ENCODE measurements at places on chromosomes 3 and 15.

GRCh38 chr15:80151148-80151547 is 1.7 kb upstream of the FAH start:
- H3K4me3 ChIP-seq, result no peak overlapping the region
- no peak for DNase-seq
- no peak overlapping the region for H3K27ac ChIP-seq
- no peaks in the 10 kb centered on the region for H3K36me3 ChIP-seq

DNA sequence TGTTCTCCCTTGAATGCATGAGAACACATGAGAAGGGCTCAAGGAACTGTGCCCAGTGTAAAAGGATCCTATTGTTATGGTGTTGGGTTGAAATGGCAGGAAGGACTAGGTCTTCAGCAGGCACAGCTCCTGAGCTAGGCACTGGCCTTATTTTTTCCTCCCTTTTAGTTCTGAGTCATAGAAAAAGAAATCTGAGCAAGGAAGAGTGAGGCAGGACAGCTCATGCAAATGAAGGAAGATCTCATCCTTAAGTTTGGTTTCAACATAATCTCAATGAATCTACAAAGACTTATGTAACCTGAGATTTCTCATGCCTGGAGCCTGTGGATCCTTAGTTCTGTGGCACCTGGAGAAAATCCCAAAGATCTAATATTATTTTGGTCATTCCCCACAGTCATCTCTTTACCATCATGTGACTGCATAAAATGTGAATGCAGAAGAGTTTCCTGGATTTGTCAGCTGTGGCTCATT is 188.6 kb upstream of the TBL1XR1 start:
- no peak overlapping the region for H3K27ac ChIP-seq
- H3K36me3 ChIP-seq, result no peaks in the 10 kb centered on the region
- no peak overlapping the region for H3K4me3 ChIP-seq
- no peaks in the 10 kb centered on the region for H3K27me3 ChIP-seq

DNA sequence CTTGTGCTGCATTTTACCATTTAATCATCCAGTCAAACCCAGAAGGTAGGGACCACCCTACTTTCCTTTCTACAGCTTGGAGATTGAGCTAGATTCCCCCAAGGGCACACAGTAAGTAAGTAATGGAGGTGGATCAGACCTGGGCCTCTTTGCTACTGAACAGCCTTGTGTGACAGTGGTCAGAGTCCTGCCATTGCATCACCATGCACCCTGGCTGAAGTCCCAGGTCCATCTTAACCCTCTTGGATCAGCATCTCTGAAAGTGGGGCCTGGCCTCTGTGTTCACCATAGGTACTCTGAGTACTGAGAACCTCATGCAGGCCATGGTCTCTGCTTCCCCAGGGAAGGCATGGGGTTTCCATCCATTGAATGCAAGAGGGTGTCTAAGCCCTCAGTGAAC is 34.5 kb upstream of the ATP10A start:
- H3K27ac ChIP-seq, result no peak overlapping the region
- no peak for DNase-seq
- H3K27me3 ChIP-seq, result no peaks in the 10 kb centered on the region
- H3K36me3 ChIP-seq, result no peaks in the 10 kb centered on the region
- no peak overlapping the region for H3K4me3 ChIP-seq

DNA sequence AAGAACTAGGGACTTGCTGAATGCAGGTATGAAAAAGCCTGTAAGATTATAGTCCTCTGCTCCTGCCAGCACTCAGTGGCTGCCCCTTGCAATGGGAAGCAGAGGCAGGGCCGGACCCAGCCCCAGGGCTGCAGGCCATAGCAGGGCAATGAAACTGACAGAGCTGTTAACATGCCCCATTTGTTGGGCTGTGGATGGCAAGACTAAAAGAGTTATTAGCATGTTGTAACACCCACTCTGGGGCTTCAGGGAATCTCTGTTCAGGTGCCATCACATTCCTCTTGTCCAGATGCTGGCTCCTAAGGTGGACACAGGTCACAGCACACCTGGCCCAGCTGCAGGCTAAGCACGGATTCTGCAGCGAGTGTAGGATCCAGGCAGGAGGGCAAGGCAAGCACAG is 7.4 kb upstream of the OR5H2 start:
- no peak overlapping the region for H3K27ac ChIP-seq
- no peaks in the 10 kb centered on the region for H3K36me3 ChIP-seq
- H3K4me3 ChIP-seq, result no peak overlapping the region
- no peaks in the 10 kb centered on the region for H3K4me1 ChIP-seq

GRCh38 chr3:57078635-57079473 is 18.4 kb downstream of the SPATA12 start:
- H3K4me3 ChIP-seq, result peak overlapping the region; percentile 60
- no peaks in the 10 kb centered on the region for H3K36me3 ChIP-seq
- no peaks in the 10 kb centered on the region for H3K27me3 ChIP-seq
- peak overlapping the region; percentile 77 for H3K27ac ChIP-seq
- DNase-seq, result peak; percentile 48
- H3K4me1 ChIP-seq, result peaks cover 2% of the 10 kb centered on the region

DNA sequence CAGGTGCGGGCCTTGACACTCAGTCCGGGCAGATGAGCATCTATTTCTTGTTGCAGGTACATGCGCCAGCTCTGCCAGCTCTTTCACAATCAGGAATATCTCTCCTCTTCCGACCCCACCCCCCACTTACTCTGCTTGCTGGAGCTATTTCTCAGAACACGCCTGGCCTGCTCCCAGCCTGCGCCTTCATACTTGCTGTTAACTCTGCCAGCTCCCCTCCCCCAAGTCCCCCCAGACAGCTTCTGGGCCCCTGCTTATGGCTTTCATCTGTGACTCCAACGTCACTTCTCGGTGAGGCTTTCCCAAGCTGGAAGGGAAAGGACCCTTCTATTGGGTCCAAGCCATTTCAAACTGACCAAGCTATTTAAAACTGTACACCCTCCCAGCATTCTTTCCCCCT is 15.2 kb downstream of the MAGEF1 start:
- H3K4me3 ChIP-seq, result no peak overlapping the region
- H3K27ac ChIP-seq, result no peak overlapping the region
- H3K36me3 ChIP-seq, result no peaks in the 10 kb centered on the region
- peak; percentile 22 for DNase-seq

- H3K27ac ChIP-seq, result no peak overlapping the region
- no peaks in the 10 kb centered on the region for H3K36me3 ChIP-seq
- no peaks in the 10 kb centered on the region for H3K27me3 ChIP-seq
- no peak overlapping the region for H3K4me3 ChIP-seq
Measured at GRCh38 chr15:27495963-27496459, 525.0 kb downstream of the GABRG3 start.

DNA sequence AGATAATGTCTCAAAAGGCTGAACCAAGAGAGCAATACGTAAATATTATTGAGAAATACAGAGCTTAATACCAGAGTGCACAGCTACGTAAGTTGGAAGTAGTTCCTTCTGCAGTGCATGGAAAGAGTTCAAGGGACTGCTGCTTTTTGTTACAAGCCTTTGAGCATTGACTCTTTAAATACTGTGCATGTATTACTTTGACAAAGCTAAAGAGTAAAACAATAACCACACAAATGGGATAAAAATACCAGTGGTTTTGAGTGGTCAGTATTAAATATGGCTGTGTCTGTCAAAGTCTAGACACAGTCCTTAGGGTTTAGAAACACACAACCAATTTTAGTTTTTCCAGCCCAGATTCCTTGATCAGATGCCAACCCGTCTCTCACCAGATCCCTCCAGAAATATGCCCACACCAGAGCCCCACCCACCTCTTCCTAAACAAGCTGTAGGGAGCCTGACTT is 62.1 kb downstream of the SSR3 start:
- no peak overlapping the region for H3K4me3 ChIP-seq
- H3K27me3 ChIP-seq, result no peaks in the 10 kb centered on the region
- no peaks in the 10 kb centered on the region for H3K4me1 ChIP-seq

DNA sequence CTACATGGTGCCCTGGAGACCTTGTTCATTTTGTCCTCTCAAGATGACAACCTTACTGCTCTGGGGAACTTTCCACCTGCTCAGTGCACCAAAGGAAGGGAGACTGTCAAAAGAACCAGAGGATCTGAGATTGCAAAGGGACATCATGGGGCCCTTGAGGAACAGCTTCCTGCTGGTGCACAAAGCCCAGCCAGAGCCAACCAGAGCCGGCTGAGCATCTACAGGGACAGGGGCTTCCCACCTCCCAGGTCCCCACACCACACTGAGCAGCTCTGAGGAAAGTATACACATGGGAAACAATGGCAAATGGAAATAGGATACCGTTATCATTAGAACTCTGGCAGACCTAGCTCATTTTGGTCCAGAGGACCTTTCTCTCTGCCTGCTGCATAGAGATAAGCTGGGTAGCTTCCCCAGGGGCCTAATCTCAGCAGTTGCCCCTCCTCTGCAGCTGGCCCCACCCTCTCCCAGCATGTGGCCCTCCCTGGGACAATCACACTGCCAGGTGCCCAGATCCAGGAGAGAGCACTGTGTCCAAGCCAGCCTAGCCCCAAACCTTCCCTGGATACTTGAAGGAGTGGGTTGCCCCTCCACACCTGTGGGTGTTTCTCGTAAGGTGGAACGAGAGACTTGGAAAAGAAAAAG is 123.4 kb upstream of the PRR20G start:
- H3K4me1 ChIP-seq, result no peaks in the 10 kb centered on the region
- DNase-seq, result no peak
- no peaks in the 10 kb centered on the region for H3K27me3 ChIP-seq
- no peaks in the 10 kb centered on the region for H3K36me3 ChIP-seq

GRCh38 chr3:172167892-172168648 is 128.7 kb downstream of the FNDC3B start:
- no peaks in the 10 kb centered on the region for H3K27me3 ChIP-seq
- H3K4me1 ChIP-seq, result peaks cover 10% of the 10 kb centered on the region

DNA sequence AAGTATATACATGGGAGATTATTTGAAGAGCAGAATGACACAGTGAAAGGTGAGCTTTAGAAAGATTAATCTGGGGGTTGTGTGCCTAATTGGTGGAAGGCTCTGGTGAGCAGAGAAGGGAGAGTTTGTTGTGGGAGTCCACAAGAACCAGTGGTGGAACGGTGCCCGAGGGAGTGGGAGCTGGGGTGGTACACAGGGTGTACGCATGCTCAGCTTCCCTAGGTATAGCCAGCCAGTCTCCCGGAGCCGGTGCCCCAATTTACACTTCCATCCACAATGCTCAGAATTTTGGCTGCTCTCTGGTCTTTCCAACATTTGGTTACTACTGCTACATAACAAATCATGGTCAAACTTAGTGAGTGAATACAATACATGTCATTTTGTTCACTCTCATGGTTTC is 92.5 kb downstream of the MITF start:
- DNase-seq, result no peak
- H3K36me3 ChIP-seq, result no peaks in the 10 kb centered on the region
- H3K27ac ChIP-seq, result no peak overlapping the region

- DNase-seq, result peak; percentile 14
- H3K27me3 ChIP-seq, result no peaks in the 10 kb centered on the region
- H3K36me3 ChIP-seq, result no peaks in the 10 kb centered on the region
- H3K4me3 ChIP-seq, result no peak overlapping the region
Measured at GRCh38 chr3:178802993-178803693, 266.9 kb downstream of the KCNMB2 start.

DNA sequence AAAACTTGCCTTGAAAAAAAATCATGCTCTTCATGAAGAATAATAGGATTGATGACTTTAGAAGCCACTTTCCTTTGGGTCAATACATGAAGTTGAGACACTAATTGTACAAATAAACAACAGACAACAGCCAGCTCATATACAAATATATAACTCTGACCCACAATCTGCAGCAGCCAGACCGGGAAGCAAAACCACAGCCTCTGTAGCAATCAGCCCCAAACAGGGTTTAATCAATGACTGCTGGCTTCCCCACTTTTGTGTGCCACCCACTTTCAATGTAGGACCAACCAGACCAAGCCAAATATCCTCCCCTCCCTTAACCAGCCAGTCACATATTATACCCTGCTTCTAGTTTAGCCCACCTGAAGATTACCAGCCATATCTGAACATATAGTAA is 39.0 kb downstream of the IFT57 start:
- H3K27ac ChIP-seq, result no peak overlapping the region
- no peaks in the 10 kb centered on the region for H3K36me3 ChIP-seq
- H3K27me3 ChIP-seq, result no peaks in the 10 kb centered on the region
- H3K4me1 ChIP-seq, result no peaks in the 10 kb centered on the region
- H3K4me3 ChIP-seq, result no peak overlapping the region

DNA sequence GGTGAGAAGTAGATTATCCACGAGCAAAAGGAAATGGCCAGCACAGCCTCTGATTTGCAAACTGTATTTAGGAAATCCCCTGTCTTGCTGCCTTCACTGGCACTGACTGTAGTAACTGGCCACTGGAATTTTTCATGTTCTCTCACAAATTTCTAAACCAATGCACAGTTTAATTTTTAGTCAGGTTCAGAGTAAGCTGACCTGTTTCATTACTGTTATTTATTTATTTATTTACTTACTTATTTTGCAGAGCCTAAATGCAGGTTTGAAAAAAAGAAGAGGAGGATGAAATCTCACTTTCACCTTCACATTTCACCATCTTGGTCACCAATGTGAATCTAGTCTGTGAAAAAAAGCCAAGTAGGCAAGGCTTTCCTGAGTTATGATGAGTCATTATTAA is 291.0 kb downstream of the PLOD2 start:
- no peak overlapping the region for H3K27ac ChIP-seq
- no peak for DNase-seq
- H3K36me3 ChIP-seq, result no peaks in the 10 kb centered on the region
- no peaks in the 10 kb centered on the region for H3K4me1 ChIP-seq

DNA sequence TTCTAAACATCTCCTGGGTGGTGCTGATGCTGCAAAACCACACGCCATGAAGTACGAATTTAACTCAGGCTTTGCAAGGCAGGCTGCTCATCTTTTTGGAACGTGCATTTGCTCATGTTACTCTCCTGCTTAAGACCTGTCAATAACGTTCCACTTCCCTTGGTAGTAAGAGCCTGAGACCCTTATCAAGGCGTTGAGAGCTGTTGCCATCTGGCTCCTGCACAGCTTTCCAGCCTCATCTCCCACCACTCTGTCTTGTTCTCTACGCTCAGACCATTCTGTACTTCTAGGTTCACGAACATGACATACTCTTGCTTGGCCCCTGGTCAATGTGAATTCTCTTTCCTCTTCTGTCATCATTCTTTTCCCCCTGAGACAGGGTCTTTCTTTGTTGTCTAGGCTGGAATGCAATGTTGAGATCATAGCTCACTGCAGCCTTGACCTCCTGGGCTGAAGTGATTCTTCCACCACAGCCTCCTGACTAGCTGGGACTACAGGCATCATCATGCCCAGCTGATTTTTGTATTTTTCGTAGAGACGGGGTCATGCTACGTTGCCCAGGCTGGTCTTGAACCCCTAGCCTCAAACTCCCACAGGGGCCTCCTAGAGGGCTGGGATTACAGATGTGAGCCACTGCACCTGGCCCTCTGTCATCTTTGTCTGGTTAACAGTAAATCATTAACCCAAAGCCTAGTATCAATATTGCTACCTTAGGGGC is 202.8 kb downstream of the CADPS start:
- H3K36me3 ChIP-seq, result no peaks in the 10 kb centered on the region
- H3K27me3 ChIP-seq, result no peaks in the 10 kb centered on the region
- H3K27ac ChIP-seq, result no peak overlapping the region
- no peaks in the 10 kb centered on the region for H3K4me1 ChIP-seq

DNA sequence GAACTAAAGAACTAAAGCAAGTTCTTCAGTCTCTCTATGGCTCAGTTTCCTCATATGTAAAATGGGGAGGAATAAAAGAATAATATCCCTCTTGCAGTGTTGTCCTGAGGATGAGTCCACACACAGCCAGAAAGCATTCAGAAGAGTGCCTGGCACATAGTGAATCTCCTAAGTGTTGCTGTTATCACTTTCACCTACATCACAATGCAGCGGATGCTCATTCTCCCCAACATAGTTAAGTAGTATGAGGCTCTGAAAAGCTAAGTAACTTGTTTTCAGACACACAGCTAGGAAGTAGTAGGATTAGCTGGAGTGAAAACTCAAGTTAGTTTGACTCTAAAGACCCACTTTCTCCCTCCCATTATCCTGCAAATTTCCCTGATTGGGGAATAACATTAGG is 9.1 kb upstream of the USP3 start:
- DNase-seq, result no peak
- H3K4me3 ChIP-seq, result no peak overlapping the region
- H3K36me3 ChIP-seq, result no peaks in the 10 kb centered on the region
- H3K27ac ChIP-seq, result no peak overlapping the region

All from prostate gland (tissue), 2 donors.